DMS 273 treated with DMSO at 0.1 percent for 48 hours (cell line): ENCODE measurements at places on chromosomes 4 and X.
A peak's percentile ranks its signal among the peaks of the same experiment; 100 is the strongest.

DNA sequence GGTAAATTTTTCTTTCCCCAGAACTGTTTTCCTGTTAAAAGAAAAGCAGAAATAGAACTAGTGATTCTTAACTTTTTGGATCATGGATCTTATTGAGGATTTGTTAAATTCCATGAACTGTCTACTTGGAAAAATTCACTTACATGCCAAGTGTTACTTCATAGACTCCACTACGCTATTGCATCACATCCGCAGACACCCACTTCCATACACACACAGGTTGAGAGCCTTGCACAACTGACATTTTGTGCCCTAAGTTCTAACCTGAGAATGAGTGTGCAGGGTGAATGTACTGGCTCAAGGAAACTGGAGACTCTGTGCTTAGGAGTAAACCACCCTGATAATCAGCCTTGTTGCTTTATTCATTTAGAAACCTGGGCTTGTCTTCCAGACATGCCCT is 250.5 kb upstream of the EDA2R start:
- DNase-seq: no peak

DNA sequence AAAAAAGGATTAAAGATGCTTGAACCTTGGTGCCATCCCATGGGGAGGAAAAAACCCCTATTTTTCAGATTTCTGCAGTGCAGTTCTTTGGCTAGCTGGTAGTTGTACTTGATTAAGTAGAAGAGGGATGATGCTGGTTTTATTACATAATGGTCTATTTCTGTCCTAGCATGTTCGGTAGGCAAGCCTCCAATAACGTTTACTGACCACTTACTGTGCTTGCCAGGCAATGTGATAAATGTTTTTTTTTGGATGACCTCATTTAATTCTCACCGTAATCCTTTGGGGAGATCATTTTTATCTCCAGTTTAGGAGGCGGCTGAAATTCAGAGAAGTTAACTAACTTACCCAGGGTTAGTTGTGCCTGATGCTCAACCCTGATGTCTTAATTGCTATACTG is 92.1 kb upstream of the RPA4 start:
- no peak for DNase-seq

DNA sequence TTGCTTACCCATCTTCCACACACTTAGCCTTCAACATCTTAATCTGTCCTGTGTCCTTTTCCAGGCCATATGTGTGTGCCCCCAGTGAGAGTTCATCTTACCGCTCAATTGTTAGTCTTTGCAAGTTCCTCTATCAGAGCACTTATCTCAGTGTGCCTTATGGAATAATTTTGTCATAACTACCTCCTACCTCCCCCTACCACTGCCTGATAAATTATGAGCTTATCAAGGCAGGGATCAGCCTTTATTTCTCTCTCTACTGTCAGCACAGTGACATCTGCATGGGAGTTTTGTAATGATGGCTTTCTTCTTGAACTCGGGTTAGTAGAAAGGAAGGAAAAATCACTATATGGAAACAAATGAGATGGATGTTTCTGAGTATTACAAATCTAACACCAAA is 53.2 kb downstream of the MTM1 start:
- DNase-seq: no peak

GRCh38 chrX:39984191-39984956 is 113.4 kb downstream of the BCOR start:
- peak; percentile 76 for DNase-seq

- no peak for DNase-seq
These were observed 661.5 kb upstream of the FRG1 start for GRCh38 chr4:189279188-189279587.

GRCh38 chr4:187084701-187085100 is 361.0 kb upstream of the FAT1 start:
- no peak for DNase-seq

DNA sequence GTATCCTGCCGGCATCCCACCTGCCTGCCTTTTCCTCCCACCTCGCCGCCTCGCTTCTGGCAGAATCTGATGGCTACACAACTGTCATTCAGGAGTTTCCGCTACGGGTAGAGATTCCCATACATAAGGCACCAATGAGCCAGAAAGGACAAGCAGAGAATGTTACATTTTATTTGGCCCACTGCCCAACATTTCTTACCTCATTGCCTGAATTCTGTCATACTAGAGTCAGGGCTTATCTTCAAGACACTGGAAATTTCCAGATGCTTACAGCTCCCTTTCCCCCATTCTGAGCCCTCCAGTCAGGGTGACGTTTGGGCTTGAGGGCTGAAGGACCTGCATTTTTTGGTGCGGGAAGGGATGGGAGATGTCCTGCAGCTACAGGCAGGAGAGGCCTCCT is 113.0 kb downstream of the NHS start:
- no peak for DNase-seq

DNA sequence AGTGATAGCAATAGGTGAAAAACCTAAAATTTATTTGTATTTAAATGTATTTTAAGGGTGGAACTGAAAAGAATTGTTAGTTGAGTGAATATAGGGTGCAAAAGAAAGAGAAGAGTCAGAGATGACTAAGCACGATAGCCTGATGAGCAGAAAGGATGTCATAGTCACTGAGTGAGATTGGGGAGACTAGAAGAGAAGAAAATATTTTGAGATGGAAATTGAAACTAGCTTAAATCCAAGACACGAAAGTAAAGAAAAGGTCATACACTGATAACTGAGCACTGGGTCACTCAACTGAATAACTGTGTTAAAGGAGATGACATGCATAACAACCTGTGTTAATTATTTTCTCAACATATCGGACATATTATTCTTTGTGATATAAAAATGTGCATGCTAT is 55.5 kb downstream of the SPANXN4 start:
- no peak for DNase-seq

DNA sequence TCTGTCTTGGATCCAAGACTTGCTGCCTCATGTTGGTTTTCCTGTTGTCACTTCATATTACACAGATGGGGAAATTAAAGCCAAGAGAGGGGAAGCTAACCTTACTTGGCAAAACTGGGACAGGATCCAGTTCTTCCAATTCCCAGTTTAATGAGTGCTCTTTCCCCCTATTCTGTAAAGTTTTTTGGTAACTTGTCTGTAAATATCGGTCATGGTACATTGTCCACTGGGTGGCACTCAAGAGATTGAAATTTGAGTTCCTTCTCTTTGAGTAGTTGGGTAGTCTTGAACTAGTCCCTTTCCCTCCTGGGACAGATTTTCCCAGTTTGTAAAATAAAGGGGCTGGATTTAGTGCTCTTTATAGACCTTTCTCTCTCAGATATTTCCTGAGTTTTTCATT is 12.4 kb upstream of the EOLA2 start:
- peak; percentile 0 for DNase-seq

- DNase-seq: peak; percentile 30
These were observed 9.6 kb upstream of the CHRNA9 start for GRCh38 chr4:40325406-40326019.

GRCh38 chr4:145839151-145839550 is 99.5 kb downstream of the ZNF827 start:
- no peak for DNase-seq

GRCh38 chr4:159400558-159401225 is 297.8 kb downstream of the RAPGEF2 start:
- DNase-seq: no peak

GRCh38 chrX:96838537-96838936 is 45.2 kb upstream of the RPA4 start:
- no peak for DNase-seq

DNA sequence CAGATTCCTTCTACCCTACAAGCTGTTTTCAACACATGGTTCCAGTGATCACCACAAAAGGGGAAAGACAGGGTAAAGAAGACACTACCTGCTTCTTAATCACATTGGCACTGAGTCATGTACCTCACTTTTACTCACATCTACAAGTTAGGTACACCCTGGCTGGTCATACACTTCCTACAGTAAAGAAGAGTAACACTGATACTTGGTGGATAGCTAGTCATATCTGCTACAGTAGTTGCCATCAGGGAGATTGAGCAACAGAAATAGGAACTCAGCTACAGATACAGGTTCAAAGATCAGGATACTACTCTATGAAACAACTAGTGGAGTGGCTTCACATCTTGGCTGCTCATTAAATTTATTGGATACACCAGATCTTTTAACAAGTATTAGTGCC is 105.4 kb upstream of the DIAPH2 start:
- no peak for DNase-seq

GRCh38 chr4:84547211-84547610 is 35.7 kb upstream of the CDS1 start:
- DNase-seq: no peak

DNA sequence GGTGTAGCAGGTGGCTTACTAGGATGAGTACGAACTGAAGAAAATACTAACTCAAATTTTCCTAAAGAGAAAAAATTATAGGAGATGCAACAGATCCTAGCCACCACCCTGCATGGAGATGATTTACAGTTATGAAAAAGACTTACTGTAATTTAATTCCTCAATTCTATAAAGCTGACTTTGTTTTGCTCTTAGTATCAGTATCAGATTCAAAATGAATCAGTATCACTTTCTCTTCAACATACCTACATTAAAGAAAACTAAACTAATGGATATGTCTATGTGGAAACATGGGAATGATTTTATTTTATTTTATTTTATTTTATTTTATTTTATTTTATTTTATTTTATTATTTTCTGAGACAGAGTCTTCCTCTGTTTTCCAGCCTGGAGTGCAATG is 525.8 kb downstream of the NLGN4X start:
- no peak for DNase-seq

- no peak for DNase-seq
These were observed 36.6 kb downstream of the PHF8 start for GRCh38 chrX:54007682-54008081.

GRCh38 chr4:124203613-124204238 is 508.8 kb downstream of the ANKRD50 start:
- no peak for DNase-seq

- DNase-seq: no peak
These were observed 62.5 kb upstream of the IRF2 start for GRCh38 chr4:184536881-184537248.

GRCh38 chr4:180380733-180381132 is 1862.5 kb upstream of the TENM3 start:
- DNase-seq: no peak

DNA sequence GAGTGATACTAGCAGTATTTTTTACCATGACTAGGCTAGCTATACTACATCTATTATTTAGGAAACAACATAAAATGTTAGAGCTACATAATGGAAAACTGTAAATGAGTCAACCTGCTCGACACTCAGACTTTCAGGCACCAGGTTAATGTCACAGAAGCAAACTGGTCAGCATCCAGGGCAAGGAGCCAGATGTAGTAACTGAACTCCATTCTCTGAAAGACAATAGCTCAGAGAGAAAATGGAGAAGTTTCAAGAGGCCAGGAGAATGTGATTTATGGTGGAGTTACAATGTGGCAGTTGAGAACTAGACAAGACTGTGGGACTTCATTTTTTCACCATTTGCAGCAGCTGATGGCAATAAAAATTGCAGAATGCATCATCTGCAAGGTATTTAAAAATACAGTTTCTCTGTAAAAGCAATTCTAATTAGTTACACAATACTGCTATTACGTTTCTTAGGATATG is 342.7 kb upstream of the PABPC4L start:
- DNase-seq: no peak

- no peak for DNase-seq
These were observed 131.0 kb upstream of the HUWE1 start for GRCh38 chrX:53817548-53817947.

GRCh38 chr4:53713767-53714166 is 122.5 kb upstream of the LNX1 start:
- no peak for DNase-seq

DNA sequence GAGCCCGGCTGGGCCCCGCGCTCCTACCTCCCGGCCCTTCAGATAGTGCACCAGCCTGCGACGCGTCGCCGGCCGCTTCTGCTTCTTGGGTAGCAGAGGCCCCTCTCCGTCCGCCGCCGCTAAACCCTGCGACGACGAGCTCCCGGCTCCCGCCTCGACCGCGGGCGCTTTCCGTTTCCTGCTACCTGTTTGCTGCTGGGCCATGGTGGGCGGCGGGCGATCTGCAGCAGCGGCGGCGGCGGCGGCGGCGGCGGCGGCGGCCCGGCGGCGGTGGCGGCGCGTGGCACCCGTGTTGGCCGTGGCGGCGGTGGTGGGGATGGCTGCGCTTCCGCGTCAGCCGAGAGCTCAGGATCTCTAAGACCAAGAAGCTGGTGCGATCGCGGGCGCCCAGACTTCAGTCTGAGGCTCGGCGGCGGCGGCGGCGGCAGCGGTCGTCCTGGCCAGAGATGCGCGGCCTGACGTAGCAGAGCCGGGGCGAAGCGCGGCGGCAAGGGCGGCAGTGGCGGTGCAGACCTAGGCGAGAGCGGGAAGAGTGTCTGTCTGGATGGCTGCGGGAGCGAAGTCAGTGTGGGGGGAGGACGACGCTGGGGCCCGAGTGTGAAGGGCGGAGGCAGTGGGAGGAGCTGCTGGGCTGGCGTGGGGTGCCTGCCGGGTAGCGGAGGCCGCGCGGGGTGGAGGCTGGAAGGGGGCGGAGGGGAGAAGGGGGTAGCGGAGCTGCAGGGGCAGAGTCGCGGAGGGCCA is at the start of gene DCAF12L2:
Gene DCAF12L2 (minus strand): TSS at position 569 of the 741 bp plus-strand sequence. CDS start 365 bp downstream, at position 204.
- no peak for DNase-seq

- peak; percentile 73 for DNase-seq
These were observed at the start of gene BDH2 for GRCh38 chr4:103099691-103100392. BDH2 (minus strand) TSS chr4:103099834; CDS start chr4:103096254, 3,580 bp downstream.

GRCh38 chr4:76790377-76790776 is 107.6 kb downstream of the SOWAHB start:
- no peak for DNase-seq

- DNase-seq: no peak
These were observed 1.7 kb downstream of the SEC31A start for GRCh38 chr4:82889287-82889686.

DNA sequence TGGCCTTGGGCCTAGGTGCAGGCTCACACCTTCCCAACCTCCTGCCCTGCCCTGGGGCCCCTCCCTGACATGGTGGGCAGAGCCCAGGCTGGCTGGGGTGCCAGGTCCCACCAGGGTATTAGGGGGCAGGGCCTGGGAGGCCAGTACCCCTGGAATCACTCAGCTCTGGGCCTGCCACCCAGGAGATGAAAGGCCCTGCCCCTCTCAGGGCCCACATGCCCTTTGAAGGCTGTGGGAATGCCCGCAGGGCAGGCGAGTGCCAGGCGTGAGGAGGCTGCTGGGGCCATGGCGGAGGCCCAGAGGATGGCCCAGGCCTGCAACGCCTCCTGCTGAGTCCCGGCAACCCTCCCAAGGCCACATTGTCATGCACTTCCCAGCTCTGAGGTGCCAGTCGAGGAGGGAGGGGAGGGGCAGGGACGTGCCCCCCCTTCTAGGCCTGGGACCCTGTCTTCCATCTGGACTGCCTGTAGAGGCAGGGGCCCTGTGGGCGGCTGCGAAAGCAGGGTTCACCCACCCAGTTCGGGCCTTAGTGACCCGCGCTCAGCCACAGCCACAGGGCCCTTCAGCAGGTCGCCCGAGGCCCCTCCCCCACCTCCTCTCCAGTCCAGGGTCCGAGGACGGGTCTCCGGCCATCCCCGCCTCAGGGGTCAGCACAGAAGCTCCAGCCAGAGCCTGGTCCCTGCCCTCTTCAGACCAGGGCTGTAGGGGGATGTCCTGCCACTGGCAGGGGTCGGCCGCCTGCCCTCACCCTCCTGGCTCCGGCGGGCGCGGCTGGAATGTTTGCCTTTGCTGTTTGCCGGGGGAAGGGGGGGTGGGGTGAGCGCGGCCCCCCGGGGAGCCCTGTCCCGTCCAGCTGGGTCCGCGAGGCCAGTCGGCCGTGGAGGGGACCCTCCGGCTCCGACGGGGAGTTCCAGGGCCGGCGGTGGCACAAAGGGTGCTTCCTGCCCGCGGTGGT is 26.7 kb upstream of the FGFR3 start:
- no peak for DNase-seq

GRCh38 chr4:20249333-20249732 is 2.4 kb upstream of the SLIT2 start:
- DNase-seq: no peak
